ENCODE measurements at places on chromosomes 3 and 15.
A peak's percentile ranks its signal among the peaks of the same experiment; 100 is the strongest.

DNA sequence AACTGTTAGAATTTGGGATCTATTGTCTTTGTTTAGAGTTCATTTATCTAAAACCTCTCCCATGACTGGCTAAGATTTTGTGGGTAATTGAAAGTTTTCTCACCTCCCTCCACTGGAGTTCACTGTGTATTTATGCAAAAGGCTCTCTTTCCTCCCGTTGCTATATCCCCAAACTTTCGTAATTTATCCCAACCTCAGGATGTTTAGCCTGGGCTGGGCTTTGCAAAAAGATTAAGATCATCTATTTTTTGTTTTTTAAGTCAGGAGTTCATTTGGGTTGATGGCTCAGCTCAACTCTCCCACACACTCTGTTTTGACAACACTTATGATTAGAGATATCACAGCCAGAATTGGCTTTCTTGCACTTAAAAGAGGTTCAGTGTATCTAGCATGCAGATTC lies 27.0 kb downstream of the SUCNR1 start:
- no peak for DNase-seq

DNA sequence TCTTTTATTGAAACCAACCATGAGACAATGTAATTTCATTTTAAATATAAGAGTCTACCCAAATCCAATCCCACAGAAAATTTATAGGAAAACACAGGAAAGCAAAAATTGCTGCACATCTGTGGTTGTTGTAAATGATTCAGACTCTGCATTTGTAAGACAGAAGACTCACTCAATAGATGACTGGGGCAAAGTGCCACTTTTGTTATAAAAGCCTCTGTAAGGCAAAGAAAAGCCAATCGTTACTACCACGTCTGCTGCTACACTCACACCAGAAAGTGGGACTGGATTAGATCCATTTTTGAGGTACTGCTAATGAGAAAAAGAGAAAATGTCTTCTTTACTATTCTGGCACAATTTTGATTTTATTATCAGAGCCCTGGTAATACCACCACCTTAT lies 74.9 kb downstream of the SEMA6D start:
- DNase-seq = no peak

- no peak for DNase-seq
Observed at GRCh38 chr3:180382638-180383180, 219.3 kb upstream of the TTC14 start.

GRCh38 chr3:188320757-188321156 lies 166.8 kb downstream of the LPP start:
- no peak for DNase-seq

- DNase-seq = no peak
Observed at GRCh38 chr3:42195879-42196330, 70.1 kb downstream of the CCK start.

DNA sequence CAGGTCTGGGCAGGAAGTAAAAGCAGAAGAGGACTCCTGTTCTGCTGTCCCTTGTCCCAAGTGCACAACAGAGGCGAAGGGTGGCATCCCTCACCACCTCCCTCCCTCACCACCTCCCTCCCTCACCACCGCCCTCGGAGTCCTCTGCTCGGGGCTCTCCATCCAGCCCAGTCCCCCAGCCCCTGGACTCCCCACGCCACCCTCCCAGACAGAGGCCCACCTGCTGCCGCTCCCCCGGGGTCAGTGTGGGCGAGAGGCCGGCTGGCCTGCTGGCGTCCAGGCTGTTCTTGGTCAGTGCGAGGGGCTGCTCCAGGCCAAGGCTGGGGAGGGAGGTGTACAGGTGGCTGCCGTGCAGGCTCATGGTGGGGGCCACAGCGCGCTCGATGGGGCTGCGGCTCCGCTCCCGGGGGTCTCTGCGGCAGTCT lies 79.1 kb downstream of the VGLL4 start:
- DNase-seq = no peak

- no peak for DNase-seq
Observed at GRCh38 chr15:82081914-82082762, 36.3 kb upstream of the MEX3B start.

DNA sequence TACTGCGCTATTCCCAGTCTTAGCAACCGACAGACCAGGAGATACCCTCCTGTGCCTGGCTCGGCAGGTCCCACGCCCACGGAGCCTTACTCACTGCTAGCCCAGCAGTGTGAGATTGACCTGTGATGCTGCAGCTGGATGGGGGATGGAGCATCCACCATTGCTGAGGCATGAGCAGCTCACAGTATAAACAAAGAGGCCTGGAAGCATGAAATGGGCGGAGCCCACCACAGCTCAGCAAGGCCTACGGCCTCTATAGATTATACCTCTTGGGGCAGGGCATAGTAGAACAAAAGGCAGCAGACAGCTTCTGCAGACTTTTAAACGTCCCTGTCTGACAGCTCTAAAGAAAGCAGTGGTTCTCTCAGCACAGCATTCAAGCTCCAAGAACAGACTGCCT lies 160.3 kb downstream of the ANXA2 start:
- DNase-seq = no peak

DNA sequence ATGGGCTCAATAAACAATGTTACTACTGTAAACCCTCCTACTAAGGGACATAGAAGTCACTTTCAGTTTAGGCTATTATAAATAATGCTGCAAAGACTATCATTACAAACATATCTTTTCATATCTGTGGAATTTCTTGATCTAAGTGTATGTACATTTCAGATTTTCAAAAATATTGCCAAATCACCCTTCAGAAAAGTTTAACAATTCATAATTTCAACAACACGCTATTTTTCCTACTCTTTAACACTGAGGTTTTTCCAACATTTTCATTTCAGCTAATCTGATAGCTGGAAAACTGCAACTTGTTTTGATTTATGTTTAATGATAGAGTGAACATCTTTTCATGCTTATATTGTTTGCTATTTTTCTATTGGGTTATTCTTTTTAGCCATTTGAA lies 69.0 kb downstream of the ALDH1A2 start:
- DNase-seq = no peak

DNA sequence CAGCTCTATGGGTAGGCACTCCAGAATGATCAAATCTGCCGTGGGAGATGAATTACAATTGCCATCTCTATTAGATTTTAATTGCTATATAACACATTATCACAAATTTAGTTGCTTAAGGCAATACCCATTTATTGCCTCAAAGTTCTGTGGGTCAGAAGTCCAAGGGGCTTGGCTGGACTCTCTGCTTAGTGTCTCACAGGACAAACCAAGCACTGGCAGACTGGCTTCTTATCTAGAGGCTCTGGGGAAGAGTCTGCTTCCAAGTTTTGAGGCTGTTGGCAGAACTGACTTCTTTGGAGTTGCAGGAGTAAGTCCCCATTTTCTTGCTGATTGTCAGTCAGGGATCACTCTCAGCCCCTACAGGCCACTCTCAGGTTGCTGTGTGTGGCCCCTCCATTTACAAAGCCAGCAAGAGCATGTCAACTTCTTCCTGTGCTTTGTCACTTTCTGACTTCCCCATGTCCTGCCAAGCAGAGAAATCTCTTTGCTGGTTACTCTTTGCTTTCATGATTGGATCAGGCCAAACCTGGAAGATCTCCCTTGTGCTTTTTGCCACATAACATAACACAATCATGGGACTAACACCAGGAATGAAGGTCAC lies 93.5 kb upstream of the PRICKLE2 start:
- DNase-seq = no peak

DNA sequence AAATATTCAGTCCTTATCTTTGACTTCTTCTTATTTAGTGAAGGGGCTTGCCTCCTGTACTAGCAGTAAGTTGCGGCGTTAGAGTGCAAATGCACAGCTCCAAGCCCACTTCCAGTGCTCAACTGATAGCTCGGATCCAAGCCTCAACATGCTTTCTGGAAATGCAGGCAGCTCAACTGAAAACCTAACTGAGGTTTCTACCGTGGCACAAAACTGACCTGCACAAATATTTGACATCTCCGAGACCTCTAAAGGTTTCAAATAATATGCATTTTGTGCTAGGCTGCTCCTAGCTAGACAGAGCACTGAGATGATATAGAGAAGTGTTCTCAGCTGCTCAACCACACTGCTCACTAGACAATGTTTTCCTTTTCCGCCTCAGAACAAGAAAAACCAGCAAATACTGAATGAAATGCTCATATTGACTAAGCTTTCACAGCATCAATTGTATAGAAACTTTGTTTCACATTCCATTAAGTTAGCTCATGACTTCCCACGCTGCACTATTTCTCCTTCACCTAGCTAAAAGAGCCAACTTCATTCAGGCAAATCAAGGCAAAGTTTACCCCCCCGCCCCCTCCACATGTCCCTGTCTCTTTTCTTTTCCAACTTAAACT lies 822 bp downstream of the ZNF385D start:
- DNase-seq = no peak

- no peak for DNase-seq
Observed at GRCh38 chr3:129195731-129196256, 12.1 kb upstream of the CNBP start.

GRCh38 chr3:111831840-111832239 lies 27.2 kb upstream of the PHLDB2 start:
- no peak for DNase-seq

DNA sequence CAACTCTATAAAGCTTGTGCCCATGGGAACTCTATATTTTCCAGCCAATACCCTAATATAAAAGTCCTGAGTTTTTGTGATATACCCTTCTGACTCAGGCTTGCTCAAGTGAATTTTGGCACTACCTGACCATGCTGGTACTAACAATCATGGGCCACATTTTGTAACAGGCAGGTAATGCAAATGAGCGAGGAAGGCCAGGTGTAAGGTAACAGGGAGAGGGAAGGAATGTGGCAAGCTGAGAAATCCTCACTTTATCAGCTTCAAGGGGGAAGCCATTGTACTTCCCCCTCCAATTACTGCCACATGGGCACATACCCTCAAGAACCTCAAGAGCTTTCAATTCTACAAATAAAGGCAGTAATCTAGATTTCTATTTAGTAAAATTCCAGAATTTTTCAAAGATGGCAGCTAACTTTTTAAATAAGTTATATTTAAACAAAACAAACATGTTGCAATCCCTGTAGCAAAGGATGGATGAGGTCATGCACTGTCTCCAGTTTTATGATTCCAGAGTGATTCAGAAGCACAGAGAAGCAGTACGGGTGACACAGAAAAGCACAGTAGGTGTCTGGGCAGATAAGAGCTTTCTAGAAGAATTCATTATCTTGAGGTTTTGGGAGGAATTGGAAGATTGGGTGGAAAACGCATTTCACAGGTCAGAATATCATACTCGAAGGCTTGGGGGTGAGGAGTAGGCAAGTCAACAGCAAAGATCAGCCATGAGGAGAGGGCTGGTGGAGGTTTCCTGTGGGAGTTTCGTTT lies 87.6 kb downstream of the FOXP1 start:
- DNase-seq = no peak

DNA sequence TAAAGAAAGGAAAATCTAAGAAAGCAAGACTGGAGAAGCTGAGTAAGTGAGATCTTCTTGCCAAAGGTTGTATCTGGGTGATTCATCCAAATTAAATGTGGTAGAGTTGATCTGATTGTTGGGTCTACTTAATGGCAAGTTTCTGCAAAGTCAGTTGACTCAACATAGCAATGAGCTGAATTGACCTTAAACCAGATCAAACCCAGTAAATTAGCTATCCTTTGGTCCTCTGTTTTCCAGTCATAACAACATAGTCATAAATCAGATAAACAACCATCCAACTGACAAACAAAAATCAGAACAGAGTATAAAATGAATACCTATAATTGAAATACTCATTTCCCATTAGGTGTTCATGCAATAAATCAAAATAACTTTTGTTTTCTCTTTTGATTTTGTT lies 142.6 kb upstream of the CFAP20DC start:
- DNase-seq = no peak

- no peak for DNase-seq
Observed at GRCh38 chr3:104447681-104448080, 919.0 kb upstream of the ALCAM start.

DNA sequence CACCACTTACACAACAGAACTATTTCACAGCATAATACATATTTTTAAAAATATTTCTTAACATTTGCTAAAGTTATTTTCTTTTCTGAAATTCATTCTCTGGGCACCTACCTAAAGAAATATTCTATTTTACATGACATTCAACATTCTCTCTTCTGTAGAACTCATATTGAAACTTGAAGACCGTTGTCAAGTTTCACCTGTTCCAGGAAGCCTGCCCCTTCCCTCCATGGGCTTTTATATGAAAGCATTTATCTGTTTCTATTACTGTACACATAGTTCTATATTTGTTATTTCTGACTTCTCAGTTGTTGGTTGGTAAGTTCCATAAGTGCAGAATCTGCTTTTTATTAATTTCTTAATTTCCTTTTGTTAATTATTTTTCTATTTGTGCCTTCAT lies 204.3 kb upstream of the ALCAM start:
- DNase-seq = no peak

- DNase-seq = no peak
Observed at GRCh38 chr15:49083401-49084284, 37.4 kb upstream of the SECISBP2L start.

GRCh38 chr3:50365080-50365841 lies 5.9 kb upstream of the TMEM115 start:
- DNase-seq = peak; percentile 90

DNA sequence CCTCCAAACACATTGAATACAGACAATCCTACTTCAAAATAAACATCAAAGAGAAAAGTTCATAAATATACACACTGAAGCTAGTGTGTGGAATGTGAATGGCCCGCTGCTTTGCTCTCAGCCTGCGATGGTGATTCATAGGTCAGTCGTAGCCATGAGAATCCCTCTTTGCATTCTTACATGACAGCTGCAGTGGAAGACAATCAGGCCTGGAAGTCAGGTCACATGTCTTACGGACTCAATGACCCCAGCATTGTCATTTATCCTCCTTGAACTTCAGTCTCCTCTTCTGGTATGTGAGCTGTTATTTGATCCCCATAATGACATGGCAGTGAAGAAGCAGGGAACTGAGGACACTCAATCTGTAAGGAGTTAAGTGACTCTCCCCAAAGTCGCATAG lies 217.8 kb upstream of the EOMES start:
- no peak for DNase-seq

- no peak for DNase-seq
Observed at GRCh38 chr15:65532738-65533051, 2.4 kb downstream of the HACD3 start.

GRCh38 chr3:58484722-58485069 lies 7.2 kb upstream of the KCTD6 start:
- no peak for DNase-seq

- DNase-seq = no peak
Observed at GRCh38 chr15:31486906-31487695, 160.5 kb downstream of the KLF13 start.

DNA sequence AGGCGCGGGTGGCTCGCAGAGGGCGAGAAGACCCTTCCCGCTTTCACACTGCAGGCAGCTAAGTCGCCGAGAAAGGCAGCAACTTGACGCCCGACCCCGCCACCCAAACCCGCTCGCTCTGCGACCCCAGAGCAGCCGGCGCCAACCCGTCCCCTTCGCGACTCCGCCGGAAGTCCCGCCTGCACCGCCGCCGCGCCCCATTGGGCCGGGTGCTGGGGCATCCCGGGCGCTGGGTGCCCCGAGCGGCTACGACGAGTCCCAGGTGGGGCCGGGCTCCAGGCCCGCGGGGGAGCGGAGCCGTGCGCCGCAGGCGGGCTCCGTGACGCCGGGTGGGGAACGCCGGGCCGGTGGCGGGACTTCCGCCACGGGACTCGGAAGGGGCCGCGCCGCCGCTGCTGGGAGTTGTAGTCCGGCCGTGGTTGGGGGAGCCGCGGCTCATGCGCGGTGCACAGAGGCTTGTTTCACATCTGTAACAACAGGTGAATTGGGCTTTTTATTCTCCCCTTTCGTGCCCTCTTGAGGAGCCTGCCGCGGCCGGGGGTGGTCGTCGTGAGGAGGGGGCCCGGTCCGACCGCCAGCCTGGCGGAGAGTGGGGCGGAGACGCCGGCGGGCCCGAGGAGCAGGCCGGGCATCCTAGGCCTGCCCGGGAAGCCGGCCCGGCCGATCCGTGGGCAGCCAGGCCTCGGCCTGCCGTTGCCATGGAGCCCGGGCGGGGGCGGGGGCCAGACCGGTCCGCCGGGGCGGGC lies at the start of gene DHX30:
Gene DHX30 (plus strand): TSS at position 405 of the 746 bp plus-strand sequence. CDS start 7,546 bp downstream, outside the sequence.
- peak; percentile 82 for DNase-seq

Data from activated T-helper 1 cell treated with anti-CD3 and anti-CD28 coated beads, Interleukin-2, amount 50 U/mL, for 16 hours (primary cell).